Activated CD4-positive, alpha-beta memory T cell treated with anti-CD3 and anti-CD28 coated beads, Interleukin-2, amount 10 ng/mL, durations not matched to agents 7 days and 5 days (primary cell): ENCODE measurements at places on chromosomes 6 and 20. TPM values are rescaled to one million over a fixed set of nuclear protein-coding genes. Genes with fewer than 3 reads are reported as not detected.
A peak's percentile ranks its signal among the peaks of the same experiment; 100 is the strongest.

The TRIM15 gene
- total RNA-seq, result not detected

- no peak for DNase-seq
These were observed 74.6 kb downstream of the INSM1 start for GRCh38 chr20:20442466-20442865.

GRCh38 chr20:46592580-46593362 is 42.3 kb upstream of the OCSTAMP start:
- peak; percentile 29 for DNase-seq

DNA sequence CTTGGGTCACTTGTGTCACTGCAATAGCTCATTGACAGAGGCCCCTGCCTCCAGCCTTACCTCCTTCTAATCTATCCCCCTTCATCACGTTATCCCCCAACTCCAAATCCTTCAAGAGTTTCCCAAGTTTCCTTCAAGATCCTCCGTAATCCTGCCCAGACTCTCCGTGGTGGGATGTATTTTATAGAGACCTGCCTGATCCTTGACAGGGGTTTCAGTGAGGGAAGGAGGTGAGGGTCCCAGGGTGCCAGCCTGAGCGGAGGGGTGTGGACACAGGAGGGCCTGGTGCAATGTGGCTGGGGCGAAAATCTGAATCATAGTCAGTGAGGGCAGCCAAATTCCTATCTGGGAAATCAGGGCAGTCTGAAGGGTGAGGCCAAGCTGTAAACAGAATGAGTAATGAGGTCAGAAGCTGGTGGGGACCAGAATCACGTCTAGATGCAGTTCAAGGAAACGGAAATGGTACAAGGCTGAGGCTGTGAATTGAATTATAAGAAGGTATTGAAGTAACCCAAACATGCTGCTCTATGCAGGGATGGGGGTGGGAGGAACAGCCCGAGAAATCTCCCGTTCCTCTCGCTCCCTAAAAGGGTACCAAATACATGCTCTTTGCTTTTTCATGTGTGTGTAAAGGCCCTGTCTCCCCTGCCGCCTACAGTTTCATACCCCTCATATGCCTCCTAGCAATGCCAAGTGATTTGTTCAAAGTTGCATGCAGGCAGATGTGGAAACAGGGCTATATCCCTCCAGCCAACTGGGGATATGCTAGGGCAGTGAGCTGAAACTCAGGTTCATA is 35.4 kb upstream of the PIM1 start:
- peak; percentile 52 for DNase-seq

DNA sequence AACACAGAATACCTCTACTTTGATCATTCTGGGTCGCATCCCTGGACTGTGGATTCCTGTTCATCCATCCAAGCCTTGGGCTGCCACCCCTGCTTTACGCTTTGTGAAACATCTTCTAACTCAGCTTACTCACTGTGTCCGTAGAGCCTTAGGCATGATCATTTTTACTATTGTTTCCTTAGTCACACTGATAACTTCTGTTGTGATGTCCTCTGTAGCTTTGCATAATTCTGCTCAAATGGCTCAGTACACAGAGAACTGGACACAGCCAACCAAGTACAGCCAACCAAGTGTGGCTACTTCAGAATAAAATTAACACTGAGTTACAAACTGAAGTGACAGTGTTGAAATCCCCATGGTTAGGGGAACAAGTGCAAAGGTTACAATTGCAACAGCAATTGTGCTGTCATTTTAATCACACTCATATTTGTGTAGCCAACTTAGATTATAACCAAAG is 8.6 kb upstream of the FKBP1A start:
- no peak for DNase-seq

DNA sequence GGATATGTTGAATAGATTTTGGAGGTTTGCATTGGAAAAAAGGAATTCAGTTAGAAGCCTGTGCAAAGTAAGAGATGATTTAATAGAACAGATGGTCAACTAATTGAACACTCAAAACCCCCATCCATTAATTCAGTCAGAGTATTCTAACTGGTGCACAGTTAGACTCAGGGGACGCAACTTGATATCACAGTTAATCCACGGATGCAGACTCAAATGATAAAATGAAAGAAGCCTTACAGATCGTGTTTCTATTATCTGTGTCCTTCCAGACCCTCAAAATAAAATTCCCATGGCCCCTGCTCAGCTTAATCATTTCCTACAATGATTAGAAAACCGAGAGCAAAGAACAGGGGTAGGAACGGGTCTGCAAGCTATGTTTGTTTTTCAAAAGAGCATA is 45.4 kb upstream of the DTNBP1 start:
- no peak for DNase-seq

The KCNK16 gene
- not detected for total RNA-seq

The PRND gene
- not detected for total RNA-seq

DNA sequence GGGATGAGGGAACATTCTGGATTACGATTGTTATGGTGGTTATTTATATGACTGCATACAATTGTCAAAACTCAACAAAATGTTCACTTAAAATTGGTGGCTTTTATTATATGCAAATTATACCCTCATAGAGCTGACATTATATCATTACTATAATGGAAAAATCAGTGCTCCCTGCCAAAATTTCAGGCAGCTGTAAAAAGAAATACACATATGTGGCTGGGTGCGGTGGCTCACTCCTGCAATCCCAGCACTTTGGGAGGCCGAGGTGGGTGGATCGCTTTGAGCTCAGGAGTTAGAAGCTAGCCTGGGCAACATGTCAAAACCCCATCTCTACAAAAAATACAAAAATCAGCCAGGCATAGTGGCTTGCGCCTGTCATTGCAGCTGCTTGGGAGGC is 75.8 kb upstream of the SULF2 start:
- DNase-seq, result no peak

DNA sequence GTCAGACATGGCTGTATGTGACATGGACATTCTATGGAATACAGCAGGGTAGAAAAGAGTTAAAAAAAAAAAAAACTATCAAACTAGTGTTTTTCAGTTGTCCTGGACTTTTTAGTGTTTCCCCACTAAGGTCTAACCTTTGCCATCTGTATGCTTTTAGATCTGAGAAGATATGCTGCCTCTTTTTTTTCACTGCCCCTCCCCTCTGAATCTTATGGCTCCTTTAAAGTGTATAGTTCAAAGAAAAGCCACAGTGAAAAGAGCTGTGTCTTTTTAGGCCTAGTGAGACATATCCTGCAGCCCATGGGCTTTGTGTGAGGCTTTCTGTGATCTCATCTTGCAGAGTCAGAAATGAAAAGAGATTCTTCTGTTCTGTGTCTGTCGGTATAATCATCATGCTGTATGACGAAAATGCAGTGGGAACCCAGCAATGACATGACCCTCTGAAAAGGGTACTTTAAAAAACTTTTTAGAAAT is 29.3 kb downstream of the ADGRG6 start:
- no peak for DNase-seq

DNA sequence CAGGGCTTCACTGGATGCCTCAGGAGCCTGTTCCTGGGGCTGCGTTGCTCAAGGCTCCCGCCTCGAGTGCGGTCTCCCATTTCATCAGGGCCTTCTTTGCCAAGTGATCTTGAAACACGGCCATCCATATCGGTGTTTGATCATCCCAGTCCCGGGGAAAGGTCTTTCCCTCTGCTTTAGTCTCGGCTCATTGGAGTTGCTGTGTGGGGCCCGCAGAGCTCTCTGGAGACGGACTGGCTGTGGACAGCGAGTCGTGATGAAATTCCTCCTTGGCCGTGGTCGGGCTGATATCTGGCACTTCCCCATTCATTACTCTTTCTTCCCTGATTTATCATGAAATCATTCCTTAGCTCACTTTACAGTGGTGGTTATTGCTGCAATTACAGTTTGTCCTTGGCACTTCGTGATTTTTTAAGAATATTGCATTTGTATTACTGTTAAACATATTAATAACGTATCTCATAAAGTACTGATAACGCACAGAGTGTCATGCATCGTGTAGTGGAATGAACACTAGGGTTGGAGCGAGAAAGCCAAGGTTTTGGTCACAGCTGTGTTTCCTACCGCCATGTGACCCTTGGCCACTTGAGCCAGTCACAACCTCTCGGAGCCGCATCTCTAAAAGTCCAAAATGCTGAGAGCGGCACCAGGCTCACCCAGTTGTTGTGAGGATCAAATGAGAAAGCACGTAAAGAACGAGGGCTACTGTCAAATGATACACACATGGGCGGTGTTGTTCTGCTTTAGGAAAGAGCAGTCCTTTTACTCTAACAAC is 71.8 kb downstream of the MTHFD1L start:
- no peak for DNase-seq

DNA sequence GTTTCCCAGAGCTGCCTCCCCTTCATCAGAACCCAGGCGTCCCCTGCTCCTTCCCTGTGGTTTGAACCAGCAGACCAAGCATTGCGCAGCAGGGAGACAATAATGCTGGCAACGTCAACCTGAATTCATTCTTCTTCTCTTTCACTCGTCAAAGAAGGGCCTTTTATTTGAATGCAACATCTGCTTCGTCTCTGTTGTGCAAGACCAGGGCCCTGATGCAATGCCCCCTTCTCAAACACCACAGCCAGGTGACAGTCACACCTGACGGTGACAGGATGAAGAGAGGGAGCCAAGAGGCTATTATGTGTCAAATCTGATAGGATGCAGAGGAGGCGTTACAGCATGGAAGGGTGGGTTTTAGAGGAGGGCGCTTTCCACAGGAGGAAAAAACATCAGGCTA is 8.0 kb downstream of the INSM1 start:
- DNase-seq, result no peak

DNA sequence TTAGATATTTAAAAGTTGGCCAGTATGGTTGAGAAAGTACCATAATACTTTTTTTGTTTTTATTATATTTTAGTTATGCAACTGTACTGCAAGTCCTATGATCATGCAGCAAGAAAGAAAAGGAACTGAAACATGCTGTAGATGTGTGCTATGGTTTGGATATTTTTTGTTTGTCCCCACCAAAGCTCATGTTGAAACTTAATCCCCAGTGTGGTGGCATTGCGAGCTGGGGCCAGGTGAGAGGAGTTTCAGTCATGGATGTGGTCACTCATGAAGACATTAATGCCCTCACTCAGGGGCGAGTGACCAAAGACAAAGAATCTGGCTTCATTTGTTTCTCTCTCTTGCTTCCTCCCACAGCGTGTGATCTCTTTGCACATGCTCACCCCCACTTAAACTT is 393.9 kb downstream of the PAX1 start:
- no peak for DNase-seq

GRCh38 chr6:144561455-144562043 is 276.4 kb downstream of the UTRN start:
- no peak for DNase-seq

GRCh38 chr6:36756786-36757185 is 59.2 kb downstream of the RAB44 start:
- DNase-seq, result no peak

DNA sequence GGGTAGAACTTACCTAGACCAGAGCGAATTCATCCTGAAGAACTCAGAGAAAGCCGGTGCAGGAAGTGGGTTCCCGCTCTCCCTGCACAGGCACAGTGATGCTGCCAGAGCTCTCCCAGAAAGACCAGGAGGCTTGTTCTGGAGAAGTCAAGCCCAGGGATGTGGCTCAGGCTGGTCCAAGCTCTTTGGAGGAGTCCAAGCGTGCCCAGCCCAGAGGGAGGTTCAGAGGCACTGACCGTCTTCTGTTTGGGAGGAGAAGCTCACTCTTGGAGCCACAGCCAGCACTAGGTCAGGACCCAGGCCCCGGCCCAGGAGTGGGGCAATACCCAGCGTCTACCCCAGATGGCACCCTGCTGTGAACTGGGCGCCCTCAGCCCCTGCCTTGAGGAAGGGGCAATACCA is 1.5 kb upstream of the PMEPA1 start:
- DNase-seq, result no peak

DNA sequence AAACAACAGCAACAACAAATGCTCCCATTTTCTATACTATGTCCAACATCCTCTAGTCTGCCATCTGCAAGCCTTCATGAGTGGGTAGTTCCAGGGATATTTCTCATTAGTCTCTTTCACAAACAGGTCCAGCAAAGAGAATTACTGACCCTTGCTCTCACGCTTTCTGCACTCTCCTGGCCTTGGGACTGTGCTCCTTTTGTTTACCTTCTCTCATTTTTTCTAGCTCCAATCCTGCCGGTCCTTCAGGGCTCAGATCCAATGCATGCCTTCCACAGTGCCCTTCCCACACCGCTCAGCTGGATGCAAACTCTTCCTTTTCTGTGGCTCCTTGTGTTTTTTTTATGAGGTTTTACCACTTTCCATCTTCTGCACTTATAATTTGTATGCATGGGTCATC is 47.2 kb downstream of the ADTRP start:
- DNase-seq, result no peak

DNA sequence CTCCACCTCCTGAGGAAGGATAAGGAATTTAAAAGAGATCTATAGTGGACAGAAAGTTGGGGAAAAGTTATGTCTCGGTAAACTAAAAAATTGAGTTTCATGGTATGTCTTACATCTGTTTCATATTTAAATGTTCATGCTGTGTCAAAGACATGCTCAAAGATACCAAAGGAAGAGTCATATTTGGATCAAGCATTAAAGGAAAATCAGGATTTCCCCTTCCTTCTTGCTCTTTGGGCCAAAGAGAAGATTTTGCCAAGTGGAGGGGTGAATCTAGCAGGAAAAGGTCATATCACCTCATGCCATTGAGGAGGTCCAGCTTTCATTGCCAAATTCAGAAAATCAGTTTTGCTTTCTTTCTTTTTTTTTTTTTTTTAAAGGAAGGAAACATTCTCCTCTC is 192.4 kb downstream of the OGFRL1 start:
- no peak for DNase-seq

DNA sequence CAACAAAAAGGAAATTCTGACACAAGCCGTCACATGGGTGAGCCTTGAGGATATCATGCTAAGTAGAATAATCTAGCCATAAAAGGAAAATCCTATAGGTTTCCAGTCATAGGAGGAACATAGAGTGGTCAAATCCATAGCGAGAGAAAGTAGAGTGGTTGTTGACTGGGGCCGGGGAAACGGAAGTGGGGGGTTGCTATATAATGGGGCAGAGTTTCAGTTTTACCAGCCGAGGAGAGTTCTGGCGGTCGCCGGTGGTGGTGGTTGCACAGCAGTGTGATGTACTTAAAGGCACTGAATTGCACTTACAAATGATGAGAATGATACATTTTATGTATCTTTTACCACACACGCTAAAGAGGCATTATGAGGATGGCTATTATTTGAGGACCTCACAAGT is 4.9 kb downstream of the GPR31 start:
- DNase-seq, result peak; percentile 50

GRCh38 chr6:13253272-13253671 is 75.1 kb downstream of the TBC1D7 start:
- DNase-seq, result no peak

- peak; percentile 70 for DNase-seq
These were observed 122.6 kb upstream of the IFNGR1 start for GRCh38 chr6:137341681-137342195.

DNA sequence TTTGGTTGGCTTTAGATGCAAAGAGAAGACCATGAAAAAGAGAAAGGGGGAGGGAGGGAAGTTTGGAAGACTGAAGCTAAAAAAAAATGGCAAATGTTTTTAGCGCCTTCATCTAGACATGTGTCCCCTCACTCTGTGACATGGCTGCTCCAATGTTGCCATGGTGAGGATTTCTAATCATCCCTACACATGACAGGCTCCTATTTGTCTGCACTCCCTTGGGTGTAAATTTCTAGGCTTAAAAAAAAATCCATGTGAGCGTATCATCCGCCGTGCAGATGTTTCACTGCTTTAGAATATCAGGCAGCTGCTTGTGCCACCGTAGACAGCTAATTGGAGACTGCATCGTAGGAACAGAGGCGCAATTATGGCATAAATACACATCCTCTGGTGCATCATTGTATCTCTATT is 761.1 kb upstream of the MMS22L start:
- no peak for DNase-seq

- DNase-seq, result no peak
These were observed 165.1 kb downstream of the RALGAPA2 start for GRCh38 chr20:20547221-20547875.

The CAGE1 gene
- total RNA-seq, result not detected

The NPBWR2 gene
- total RNA-seq, result not detected
